Posterior vena cava (tissue), 2 donors: ENCODE measurements at places on chromosomes 1 and 21. TPM values are rescaled to one million over a fixed set of nuclear protein-coding genes. Genes with fewer than 3 reads are reported as not detected.
A peak's percentile ranks its signal among the peaks of the same experiment; 100 is the strongest.

The MYOG gene
- not detected for total RNA-seq

The MYBPH gene
- total RNA-seq: not detected

The GUCA2A gene
- total RNA-seq: not detected

The SAMSN1 gene
- 12.8 TPM for total RNA-seq

The CSTB gene
- 48.6 TPM for total RNA-seq

The TP73 gene
- total RNA-seq: not detected

The ANGPTL7 gene
- 4.7 TPM for total RNA-seq

The MROH9 gene
- total RNA-seq: 0.46 TPM

DNA sequence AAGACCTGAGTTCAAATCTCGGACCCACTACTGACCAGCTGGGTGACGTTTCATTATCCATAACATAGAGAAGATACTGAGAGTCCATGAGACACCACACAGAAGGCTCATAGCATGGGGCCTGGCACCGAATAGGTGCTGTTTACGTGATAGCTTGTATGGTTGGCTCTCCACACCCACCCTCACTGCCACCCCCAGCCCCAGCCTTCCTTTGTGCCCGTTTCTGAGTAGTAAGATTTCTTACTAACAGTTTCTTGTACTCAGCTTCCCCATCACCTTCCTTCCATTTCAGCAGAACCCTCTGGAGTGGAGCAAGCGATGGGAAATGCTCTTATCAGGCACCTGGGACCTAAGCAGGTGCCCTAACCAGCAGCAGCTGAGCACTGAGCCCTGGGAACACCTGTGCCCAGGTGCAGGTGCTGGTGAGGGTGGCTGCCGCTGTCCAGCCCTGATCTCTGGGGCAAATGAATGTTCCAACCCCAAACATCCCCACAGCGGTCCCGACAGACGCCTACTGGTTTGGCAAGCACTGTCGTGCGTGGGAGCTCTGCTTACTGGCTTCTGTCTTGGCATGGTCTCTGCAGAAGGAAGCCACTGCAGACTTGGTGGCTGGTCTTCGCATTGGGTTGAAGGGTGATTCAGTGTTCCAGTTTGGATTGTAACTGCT lies 225.4 kb downstream of the CAMTA1 start:
- DNase-seq: peak; percentile 51

- no peak for DNase-seq
Measured at GRCh38 chr1:10379101-10379620, 19.7 kb upstream of the PGD start.

GRCh38 chr1:221405146-221405545 lies 336.7 kb downstream of the DUSP10 start:
- DNase-seq: no peak

DNA sequence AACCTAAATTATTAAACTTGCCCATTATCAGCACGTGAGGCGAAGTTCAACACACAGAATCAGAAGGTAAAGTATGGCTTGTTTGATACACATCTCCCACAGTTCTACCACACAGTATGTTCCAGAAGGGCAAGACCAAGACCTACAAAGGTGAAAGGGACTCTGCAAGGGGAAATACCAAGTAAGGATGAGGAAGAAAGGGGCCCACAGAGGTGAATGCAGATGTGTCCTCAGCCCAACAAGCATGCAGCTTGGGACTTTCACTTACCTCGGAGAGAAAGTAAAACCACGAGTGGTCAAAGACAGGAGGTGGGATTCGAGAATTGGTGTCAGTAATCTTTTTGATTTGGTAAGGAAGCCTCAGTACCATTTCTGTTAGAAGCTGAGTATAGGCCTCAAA lies 85.8 kb downstream of the UBR4 start:
- DNase-seq: no peak

- DNase-seq: no peak
Measured at GRCh38 chr1:110235181-110235833, 25.2 kb downstream of the KCNC4 start.

GRCh38 chr1:39088658-39089057 lies 62.5 kb downstream of the NDUFS5 start:
- DNase-seq: peak; percentile 5

GRCh38 chr1:216807696-216808095 lies 84.5 kb upstream of the ESRRG start:
- no peak for DNase-seq

GRCh38 chr1:206738370-206739366 lies 31.9 kb upstream of the IL19 start:
- no peak for DNase-seq

DNA sequence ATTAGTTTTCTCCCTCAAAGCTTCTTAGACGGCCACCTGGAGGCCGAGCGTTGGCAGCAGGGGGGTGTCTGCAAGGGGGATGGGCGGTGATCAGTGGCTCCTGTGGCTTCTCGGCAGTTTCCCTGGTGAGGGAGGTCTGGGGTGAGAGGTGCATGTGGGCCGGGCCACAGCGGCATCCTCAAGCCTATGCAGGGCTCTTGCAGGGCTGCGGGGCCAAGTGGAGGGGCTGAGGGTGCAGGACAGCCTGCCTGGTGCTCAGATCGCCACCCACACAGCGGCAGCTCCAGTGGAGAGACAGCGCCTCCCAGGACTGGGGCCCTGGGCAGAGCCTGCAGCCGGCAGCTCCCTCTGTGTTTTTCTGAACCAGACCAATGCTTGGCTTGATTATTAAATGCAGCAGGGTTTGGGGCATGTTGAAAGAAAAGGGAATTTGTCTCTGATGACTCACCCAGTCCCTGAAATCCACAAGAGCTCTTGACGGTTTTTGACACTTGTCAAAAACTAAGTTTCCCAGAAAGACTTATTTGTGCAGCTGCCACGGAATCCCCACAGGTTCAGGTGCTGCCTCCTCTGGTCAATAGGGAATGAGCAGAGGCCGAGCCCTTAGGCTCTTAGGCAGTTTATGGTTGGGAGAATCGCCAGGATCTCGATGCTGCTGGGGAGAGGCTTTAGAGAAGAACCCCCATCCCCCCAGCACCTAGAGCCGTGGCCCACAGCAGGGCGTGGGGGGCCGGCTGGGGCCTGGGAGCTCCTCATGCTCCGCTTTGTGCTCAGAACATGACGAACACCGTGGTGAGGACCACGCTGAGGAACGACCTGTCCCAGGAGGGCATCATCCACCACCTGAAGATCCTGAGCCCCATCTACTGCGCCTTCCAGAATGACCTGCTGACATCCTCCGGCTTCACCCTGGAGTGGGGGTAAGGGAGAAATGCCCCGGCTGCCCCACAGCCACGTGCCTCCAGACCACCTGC lies 54.7 kb downstream of the UMODL1 start:
- no peak for DNase-seq

GRCh38 chr1:55575571-55576279 lies 360.6 kb upstream of the USP24 start:
- DNase-seq: no peak

DNA sequence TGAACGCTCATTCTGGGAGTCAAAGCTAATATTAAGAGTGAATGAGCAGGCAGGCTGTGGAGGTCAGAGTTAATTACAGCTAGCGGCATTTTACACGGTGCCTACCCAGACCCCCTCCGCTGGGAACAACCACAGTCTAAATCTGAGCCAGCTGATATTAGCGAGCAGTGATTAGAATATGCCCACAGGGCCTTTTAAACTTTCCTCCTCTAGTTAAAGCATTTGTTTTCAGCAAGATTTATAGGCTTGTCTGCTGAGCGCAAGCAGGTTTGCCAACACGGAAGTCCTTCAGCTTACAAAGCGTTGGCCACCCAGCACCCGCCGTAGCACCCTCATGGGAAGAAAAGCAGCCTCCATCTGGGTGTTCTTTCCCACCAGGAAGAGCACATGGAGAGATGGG lies 72.1 kb downstream of the LMX1A start:
- DNase-seq: no peak

DNA sequence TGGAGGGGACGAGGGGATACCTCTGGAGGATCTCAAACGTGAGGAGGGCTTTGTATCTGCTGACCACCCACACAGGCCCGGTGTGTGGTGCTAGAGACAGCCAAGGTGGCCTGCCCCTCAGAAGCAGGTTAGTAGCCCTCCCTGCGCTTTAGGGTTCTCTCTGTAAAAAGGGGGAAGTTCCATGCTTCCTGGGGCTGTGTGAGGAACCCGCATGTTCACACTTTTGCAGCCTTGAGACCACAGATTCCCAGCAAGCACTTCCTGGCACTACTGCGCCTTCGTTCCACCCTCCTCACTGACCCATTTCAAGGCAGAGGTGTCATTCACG lies 7.9 kb upstream of the GUCA2B start:
- DNase-seq: no peak
